ENCODE measurements at places on chromosomes 16 and 17.

GRCh38 chr16:63228259-63228658 is 1192.0 kb upstream of the CDH8 start:
- DNase-seq, result no peak

DNA sequence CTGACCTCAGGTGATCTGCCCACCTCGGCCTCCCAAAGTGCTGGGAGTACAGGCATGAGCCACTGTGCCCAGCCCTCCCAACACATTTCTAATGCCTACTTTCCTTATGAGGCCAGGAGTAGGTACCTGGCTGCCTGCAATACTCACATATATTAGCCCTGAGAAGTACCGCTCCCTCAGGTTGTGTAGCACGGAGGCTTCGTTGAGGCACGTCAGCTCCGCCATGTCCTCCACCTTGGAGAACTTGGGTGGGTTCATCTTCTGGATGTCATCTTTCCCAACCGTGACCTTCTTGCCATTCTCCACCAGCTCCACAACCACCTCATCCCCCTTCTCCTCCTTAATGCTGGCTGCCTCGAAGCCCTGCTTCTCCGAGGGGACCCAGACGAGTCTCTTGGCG is 19.1 kb downstream of the MYH11 start:
- DNase-seq, result no peak

- DNase-seq, result no peak
These were observed 271.5 kb downstream of the SOX9 start for GRCh38 chr17:72392056-72393010.

- DNase-seq, result no peak
These were observed 57.4 kb downstream of the PLCG2 start for GRCh38 chr16:81836279-81837054.

DNA sequence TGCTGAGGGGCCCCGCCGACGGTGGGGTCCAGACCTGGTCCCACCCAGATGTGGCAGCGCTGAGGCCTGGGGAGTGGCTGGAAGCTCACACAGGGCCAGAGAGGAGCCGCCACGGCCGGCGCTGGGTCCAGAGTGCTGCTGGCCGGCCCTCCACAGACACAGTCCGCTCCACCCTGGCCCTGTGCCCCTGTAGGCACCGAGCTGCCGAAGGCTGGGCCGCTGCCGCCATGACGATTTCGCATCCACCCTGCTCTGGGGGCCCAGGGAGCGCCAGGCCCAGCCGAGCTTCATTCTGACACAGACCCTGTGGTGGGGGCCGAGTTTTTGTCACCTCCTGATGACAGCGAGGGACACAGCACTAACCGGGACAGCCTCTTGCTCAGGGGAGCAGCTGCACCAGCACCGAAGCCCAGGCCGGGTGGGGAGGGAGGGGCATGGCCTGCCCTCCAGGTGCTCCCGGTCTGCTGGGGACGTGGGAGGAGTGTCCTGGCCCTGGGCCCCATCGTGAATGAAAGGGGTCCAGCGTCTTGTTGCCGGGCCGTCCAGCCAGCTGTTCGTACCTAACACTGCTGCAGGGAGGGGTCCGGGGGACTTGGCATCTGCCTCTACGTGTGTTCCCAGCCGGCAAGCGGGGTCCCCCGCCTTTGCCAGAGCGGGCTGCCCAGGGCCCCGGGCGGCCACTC is 27.1 kb upstream of the SSTR5 start:
- DNase-seq, result no peak

DNA sequence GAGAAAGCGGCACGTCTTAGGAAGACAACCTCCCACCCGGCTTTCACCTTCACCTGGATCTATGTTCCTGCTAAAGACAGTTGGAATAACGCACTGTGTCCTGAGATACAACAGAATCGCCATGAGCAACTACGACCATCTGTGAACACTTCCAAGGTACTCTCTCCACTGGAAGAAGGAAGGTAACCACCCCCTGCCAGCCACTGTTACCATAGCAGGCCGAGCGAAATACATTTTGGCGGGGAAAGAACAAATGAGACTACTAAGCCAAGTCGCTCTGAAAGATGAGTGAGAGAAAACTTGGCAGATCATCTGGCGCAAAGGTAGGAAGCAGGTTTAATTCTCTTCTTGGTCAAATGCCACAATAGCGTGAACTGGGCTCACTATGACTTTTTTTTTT is 9.8 kb downstream of the CRK start:
- no peak for DNase-seq

DNA sequence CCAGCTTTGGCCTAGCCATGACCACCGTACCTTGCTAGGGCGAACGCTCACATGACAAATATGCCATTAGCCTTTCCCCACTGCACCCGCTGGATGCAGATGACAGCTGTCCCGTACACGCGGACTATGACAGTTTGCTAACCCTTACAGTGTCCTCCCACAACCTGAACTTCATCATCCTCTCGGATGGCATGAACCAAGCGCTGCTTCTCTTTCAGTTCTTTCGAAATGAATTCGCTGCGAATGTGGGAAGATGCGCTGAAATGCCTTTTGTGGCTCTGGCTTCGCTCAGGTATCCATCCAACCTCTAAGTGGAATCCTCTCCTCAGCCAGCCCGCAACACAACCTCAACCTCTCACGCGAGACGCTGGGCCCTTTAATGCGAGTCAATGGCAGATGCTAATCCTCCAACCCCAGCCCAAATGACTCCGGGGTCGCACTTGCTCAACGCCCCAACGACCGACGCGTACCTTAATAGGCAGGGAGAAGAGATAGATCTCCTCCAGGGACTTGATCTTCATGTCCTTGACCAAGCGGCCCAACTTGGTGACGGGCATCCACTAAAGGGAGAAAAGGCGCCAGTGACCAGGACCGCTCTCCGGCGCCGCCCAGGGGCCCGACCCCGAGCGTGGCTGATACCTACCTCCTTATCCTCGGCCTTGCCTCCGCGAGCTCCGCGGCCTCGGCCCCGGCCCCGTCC is 670 bp downstream of the RPS2 start:
- no peak for DNase-seq

GRCh38 chr17:19346351-19347255 is 15.9 kb downstream of the B9D1 start:
- DNase-seq, result peak; percentile 74

DNA sequence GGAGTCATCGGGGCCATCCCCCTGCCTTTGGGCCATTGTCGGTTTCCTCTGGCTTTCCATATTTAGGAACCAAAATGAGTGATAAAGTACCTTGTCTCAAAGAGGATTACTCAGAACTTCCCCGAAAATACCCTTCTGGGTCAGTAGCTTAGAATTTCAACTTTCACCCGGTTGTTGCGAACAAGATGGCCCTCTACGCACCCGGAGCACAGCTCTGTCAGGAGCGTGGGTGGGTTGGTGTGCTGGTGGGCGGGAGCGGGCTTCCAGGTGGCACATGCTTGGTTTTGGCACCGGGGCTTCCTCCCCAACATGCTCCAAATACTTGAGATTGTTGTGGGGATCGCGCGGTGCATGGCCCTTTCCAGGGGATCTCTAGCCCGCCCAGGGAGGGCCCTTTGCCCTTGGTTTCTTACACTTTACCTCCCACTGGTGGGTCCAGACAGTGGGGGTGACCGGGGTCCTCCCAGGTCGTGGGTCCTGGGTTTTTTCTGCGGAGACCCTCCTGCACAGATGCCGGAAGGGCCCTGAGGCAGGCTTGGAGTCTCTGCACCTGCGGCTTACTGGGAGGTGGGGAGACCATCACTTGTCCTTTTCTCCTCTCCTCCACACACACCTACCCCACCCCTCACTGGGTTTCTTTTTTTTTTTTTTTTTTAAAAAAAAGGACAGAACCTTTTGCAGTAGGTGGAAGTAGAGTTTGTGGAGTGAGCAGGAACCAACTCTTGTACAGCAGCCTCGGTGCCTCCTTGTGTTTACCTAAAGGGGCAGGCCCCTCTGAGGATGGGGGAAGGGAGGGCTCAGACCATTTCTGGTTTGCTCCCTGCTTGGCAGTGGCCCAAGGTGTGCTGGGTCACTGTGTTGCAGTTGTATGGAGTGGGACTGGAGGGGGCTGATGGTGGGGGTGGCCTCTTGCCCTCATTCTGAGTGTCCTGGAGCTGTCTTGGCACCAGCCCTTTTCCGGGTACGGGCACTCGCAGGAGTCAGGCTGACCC is 142.1 kb downstream of the SEC14L1 start:
- peak; percentile 23 for DNase-seq

DNA sequence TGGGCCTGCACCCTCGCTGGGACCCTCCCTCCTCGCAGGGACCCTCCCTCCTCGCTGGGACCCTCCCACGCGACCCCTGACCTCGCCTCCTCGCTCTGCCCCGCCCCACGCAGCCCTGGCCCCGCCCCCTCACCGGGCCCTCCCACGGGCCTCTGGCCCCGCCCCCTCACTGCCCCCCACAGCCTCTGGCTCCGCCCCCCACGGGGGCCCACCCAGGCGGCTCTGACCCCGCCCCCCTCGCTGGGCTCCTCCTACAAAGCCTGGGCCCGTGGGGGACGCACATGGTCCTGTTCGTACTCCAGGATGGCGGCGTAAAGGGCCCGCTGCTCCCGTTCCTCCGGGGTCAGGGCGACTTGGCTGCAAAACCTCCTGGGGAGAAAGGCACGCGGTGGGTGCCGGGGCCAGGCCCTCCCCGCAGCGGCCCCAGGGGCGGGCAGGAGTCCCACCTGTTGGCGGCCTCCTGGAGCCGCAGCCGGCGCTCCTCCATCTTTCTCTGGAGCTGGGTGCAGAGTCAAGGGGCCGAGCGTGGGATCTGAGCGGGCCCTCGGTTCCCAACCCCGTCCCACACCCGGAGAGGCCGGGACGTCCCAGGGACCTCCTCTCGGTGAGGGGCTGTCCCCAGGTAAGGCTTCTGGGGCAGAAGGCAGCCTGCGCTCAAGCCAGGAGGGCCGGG is 9.0 kb downstream of the VPS9D1 start:
- peak; percentile 98 for DNase-seq

- DNase-seq, result no peak
These were observed 10.0 kb downstream of the SALL1 start for GRCh38 chr16:51141106-51141505.

DNA sequence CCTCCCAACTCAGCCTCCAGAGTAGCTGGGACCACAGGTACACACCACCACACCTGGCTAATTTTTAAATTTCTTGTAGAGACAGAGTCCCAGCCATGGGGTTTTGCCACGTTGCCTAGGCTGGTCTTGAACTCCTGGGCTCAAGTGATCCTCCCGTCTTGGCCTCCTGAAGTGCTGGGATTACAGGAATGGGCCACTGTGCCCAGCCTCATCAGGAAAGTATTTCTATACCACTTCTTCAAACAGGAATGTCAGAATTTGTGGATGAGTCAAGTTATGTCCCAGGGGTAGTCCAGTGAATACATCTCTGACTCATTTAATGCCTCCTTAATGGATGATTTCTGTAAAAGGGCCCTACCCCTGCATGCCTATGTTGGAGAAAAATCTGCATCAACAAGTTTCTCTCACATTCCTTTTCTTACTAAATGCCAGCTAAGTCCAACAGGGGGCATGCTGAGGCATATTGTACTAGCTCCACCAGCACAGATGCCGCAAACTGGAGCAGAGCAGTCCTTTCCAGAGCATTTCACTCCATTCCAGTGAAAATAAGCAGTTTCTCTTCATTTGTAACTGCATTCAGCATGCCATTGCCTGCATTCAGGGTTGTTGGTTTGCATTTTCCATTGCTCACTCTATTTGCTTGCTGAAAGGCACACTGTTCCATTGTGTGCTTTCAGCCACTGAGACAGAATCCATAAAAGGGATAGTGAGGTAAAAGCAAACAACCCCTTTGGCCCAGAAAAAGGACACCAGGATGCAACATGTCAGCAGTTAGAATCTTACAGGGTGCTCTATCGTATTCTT is 5.3 kb upstream of the CAVIN1 start:
- DNase-seq, result peak; percentile 67

DNA sequence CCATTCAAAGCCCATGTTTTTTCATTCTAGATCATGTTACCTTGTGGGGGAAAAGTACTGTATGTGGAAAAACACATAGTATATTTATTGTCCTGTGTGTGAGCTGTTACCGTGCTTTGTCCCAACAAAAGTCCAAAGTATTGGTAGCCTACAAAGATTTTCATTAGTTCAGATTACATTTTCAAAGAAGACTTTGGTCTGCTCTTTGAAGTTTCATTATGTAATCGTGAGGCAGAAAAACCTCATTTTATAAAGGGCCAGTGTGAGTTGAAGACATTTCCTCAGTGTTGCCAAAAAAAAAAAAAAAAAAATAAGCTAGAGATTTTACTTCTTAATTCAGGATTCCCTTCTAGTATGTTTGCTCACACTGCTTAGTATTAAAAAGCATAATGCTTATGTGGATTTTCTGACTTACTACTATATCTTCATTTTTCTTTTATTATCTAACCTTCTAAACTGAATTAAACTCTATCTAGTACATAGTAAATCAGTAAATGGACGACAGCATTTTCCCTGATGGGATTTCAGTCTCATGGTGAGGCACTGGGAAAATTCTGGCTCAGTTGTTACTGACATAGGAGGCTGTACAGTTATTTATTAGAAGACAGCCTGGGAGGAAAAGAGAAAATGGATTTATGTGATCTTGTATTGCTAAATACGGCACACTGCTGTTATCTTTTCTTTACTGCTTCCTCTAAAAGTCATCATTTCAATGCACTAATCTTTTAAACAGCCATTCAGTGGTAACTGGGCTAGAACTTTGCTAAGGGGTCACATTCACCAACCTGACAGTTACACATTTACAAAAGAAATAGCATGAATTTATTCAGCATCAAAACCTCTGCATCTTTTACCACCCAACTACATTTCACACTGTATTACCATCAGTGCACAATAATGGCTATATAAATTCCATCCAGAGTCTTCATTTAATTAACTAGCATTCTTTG is 100.6 kb downstream of the STXBP4 start:
- no peak for DNase-seq

DNA sequence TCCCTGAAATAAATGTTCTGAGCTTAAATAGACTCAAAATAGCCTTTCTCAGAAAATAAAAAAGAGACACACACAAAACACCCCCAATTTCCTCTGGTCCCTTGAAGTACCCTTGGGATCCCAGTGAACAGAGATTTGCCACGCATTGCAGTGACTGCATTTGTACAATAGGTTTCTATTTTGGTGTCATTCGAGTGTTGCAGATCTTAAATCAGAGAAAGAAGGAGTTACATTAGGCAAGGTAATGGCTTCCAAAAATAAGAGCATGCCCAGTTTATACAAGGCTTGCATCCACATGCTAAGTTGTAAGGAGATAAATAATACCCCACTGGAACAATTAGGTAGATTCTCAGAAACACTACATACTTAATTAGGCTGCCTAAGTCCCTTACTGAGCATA is 2.2 kb downstream of the TOX3 start:
- no peak for DNase-seq

- peak; percentile 37 for DNase-seq
These were observed 41.0 kb downstream of the FOXL1 start for GRCh38 chr16:86619239-86619794.

GRCh38 chr17:20935740-20936139 is 107.1 kb downstream of the USP22 start:
- DNase-seq, result no peak
